ENCODE measurements at places on chromosomes 11 and 22. TPM values are rescaled to one million over a fixed set of nuclear protein-coding genes. Genes with fewer than 3 reads are reported as not detected.
A peak's percentile ranks its signal among the peaks of the same experiment; 100 is the strongest.

GRCh38 chr22:37578002-37578401, 1.9 kb downstream of the LGALS2 start:
- DNase-seq: no peak
- peaks cover 7% of the 10 kb centered on the region for H3K4me1 ChIP-seq
- H3K27me3 ChIP-seq: no peaks in the 10 kb centered on the region
- no peak overlapping the region for H3K4me3 ChIP-seq

- H3K4me3 ChIP-seq: no peak overlapping the region
- DNase-seq: no peak
- peaks cover 14% of the 10 kb centered on the region for H3K4me1 ChIP-seq
- no peaks in the 10 kb centered on the region for H3K27me3 ChIP-seq
Measured at GRCh38 chr22:35582861-35583670, 34.1 kb downstream of the MB start.

- no peaks in the 10 kb centered on the region for H3K27me3 ChIP-seq
- DNase-seq: peak; percentile 79
Measured at GRCh38 chr11:35511666-35512065, 13.8 kb downstream of the PAMR1 start.

The ART1 gene
- total RNA-seq: not detected

The MPZL2 gene
- 31.6 TPM for total RNA-seq

The TUBA8 gene
- total RNA-seq: 7.5 TPM

The FOXRED1 gene
- 10.9 TPM for total RNA-seq

Measured in esophagus muscularis mucosa (tissue), 4 donors.